ENCODE measurements at places on chromosomes 1 and 21.
A peak's percentile ranks its signal among the peaks of the same experiment; 100 is the strongest.

- DNase-seq: no peak
These were observed 1.0 kb downstream of the ANKRD65 start for GRCh38 chr1:1419813-1420653.

GRCh38 chr1:31122101-31122735 lies 56.7 kb upstream of the PUM1 start:
- DNase-seq: peak; percentile 20

DNA sequence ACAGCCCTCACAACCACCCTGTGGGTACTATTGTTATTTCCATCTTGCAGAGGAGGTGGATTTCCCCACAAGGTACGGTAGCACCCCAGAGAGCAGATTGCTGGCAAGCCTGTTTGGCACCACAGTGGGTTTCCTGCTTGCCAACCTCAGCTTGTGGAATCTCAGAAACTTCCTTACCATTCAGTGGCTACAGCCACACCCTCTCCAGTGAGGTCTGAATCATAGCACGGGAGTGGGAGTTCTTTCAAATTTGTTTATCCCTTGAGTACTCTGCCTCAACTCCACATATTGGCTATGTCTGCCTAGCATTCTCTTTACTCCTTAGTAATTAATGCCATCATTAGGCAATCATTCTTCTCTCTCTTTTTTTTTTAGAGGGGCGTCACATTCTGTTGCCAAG lies 162.1 kb downstream of the PTPRU start:
- no peak for DNase-seq

- no peak for DNase-seq
These were observed 38.7 kb downstream of the AZIN2 start for GRCh38 chr1:33119532-33120217.

GRCh38 chr1:32180186-32181060 lies 948 bp downstream of the TXLNA start:
- peak; percentile 53 for DNase-seq

GRCh38 chr1:160427625-160428024 lies 27.3 kb downstream of the VANGL2 start:
- DNase-seq: no peak

DNA sequence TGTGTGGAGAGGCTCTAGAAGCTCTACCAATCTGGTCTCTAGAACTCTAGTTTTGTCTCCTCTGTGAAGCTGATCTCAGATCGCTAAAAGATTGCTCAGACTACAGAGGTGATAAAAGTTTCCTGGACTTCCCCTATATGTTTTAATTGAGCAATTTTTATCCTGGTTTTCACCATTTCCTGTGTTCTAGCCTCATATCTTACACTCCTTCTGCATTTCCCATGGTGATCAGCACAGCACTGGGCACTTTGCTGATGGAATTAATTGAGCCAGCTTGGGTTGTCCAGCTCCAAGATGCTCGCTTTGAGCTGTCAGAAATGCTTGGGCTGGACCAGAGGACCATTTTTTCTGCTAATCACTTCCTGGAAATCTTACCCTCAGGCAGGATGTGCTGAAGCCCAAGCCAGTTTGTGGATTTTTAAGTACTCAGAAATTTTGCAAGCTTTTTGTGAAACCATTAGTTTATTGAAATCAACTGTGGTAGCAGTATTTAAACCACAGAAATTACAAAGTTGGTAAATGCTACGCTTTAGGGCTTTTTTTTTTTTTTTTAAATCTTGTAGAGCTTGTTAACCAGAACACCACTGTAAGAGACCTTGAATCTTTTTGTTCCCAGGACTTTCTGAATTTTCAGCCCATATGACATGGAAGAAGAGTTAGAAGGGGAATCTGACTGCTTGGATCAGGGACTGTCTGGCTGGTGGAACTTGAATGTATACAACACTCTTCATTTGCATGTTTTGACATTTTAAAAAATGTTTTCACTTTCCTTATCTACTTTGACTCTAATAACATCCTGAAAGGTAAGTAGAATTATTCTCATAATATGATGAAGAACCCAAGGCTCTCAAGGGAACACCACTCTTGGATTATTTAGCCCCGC lies 28.4 kb downstream of the CD48 start:
- no peak for DNase-seq

DNA sequence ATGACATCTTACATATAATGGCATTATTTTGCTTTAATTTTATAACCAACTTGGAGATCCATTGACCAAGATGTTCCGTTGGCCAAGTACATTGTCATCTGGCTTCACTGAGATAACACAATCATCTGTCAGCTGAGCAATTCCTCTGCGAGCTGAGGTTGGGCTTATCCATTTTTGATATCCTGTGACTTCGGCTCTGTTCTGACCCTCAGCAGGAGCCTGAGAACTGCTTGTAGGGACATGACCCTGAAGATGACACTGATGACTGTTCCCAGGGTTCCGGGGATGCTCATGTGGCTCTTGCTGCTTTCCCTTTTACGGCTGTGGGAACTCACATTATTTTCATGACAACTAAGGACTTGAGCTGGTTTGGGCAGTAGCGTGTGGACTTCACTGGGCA lies 51.2 kb downstream of the TLR5 start:
- no peak for DNase-seq

DNA sequence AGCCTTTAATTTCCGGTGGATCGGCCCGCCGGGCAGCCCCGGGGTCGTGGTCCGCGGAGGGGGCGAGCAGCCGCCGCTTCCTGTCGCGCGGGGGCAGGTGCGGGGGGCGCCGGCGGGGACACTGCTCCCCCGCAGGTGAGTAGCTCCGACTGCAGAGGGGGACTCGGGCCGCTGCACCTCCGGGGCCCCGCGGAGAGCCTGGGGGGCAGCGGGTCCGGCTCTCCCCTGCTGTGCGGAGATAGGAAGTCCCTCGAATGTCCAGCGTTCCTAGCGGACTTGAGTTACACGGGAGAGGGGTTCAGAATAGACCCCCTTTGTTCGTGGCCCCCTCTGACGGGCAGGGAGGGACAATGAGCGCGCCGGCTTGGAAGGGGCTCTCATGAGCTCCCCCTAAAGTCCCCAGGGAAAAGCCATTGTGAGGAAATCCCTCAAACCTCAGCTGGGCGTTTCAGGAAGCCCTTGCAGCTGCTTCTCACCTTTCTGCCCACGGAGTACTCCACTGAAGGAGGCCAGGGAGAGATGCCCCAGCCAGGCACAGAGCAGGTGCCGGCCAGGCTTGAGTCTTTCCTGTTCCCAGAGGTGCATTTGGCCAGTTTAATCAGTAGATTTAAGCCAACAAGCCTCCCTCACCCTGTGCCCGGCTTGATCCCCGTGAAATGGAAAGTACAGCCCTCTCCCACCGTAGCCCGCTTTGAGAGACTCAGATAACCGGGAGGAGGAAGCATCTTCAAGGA lies 925 bp downstream of the PDE9A start:
- no peak for DNase-seq

DNA sequence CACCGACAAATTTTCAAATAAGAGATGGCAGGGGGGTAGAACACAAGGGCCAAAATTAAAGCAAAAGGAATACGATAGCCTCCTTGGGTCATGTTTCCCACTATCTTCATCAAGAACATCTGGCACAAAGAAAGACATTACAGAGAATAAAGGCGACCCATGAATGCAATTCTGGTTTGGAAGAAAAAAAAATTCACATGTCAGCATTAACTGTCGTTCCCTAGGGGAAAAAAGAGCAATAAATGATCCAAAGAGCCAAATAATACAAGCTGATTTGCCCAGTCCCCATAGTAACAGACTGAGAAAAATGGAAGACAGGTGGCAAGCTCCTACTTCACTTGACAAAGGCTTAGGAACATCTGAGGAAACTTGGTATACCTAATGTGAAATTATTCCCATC lies 4.5 kb downstream of the STIL start:
- DNase-seq: no peak

DNA sequence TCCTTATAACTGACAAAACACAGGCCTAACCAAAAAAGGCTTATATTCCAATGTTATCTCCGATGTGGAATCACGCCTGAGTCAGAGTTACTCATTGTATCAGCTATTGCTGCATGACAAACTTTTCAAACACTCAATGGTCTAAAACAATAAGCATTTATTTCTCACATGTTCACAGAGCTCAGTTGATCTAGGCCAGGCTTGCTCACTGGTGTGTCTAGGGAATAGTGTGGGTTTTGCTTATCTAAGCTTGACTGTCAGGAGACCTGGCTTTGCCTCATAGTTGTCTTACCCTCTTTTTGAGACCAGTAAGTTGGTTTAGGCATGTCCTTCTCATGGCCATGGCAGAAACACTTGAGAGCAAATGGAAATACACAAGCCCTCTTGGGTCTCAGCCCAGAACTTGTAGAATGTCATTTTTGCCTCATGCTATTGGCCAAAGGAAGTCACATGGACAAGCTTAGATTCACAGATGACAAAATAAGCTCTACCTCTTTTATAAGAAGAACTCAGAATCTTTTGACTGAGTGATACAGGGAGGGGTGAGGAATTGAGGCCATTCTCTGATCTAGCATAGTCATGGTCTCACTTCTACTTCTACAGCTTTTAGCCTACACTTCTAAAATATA lies 130.8 kb downstream of the HMCN1 start:
- DNase-seq: no peak
